IMR-90 (cell line): ENCODE measurements at places on chromosomes 7 and 10.

DNA sequence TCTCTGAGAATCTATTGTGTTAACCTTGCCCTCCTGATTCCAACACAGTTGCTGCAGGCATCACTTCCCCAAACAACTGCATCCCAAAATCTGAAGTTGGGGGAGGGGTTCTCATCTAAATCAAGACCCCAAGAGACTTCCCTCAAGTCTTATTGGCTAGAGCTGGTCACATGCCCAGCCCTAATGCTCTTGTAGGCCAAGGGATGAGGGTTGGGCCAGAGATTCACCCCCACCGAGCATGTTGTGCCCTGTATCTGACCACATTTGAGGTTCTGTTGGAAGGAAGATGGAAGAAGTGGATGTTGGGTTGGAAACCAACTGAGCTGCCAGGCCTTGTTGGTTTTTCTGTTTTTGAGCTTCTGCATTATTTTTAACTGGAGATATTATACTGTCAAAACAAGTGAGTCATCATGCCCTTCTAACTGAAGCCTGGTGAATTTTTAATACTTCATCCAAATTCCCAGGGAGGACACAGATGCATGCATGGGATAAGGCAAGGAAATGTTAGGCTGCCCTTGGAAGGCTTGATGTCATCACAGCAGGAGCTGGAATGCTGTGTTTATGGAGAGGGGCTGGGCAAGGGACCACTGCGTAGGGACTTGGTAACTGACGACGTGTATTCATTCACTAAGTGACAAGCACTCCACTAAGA is 68.6 kb upstream of the CACUL1 start:
- no peak for DNase-seq

DNA sequence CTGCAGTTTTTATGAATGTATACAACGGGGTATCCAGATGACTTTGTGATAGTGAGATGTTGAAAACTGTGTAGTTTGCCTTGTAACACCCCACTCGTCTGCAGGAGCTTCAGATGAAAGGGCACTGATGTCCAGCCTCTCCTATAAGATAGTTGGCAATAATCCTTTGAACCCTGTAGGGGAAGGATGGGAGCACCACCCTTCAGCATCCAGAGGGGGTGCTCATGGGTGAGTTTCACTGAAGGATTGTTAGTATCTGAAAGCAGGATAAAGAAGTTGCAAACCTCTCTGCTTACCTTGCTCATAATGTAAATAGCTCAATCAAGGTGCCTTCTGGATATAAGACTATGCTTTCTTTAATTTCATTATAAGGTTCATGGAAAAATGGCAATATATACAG is 201.5 kb downstream of the TMEM178B start:
- no peak for DNase-seq

DNA sequence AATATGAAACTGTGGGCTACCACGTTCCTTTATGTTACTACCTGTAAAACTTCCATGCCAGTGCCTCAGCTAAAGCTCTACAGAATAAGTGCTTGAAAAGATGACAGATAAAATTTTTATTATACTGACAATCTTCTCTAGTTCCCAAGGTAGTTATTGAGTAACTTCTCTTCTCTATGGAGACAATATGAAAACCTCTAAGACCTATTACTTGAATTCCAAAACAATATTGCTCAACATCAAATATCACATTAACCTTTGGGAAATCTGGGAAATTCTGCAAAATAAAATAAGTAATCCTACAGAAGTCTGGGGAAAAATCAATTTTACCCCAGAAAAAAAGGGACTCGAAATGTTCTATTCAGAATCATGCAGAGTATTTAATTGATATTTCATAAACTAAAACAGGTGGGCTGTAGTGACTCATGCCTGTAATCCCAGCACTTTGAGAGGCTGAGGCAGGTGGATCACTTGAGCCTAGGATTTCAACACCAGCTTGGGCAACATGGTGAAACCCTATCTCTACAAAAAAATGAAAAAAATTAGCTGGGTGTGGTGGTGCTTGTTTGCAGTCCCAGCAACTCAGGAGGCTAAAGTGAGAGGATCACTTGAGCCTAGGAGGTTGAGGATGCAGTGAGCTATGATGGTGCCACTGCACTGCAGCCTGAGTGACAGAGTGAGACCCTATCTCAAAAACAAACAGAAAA is 23.8 kb upstream of the ANK3 start:
- no peak for DNase-seq

GRCh38 chr7:105707967-105708762 is 126.9 kb upstream of the EFCAB10 start:
- DNase-seq: no peak

- DNase-seq: no peak
These were observed 171.2 kb downstream of the ELMO1 start for GRCh38 chr7:37277513-37277912.

- peak; percentile 48 for DNase-seq
These were observed 125.4 kb upstream of the TARP start for GRCh38 chr7:38398725-38399321.
